ENCODE measurements at places on chromosomes 7 and 10. TPM values are rescaled to one million over a fixed set of nuclear protein-coding genes. Genes with fewer than 3 reads are reported as not detected.

GRCh38 chr7:28458732-28459131 lies 46.4 kb downstream of the CREB5 start:
- no peak overlapping the region for H3K27ac ChIP-seq
- no peak for DNase-seq
- no peak overlapping the region for H3K4me3 ChIP-seq
- H3K4me1 ChIP-seq = no peaks in the 10 kb centered on the region
- peaks cover 14% of the 10 kb centered on the region for H3K27me3 ChIP-seq

Gene NPFFR1
- not detected for total RNA-seq

Gene ZNF777
- 14.9 TPM for total RNA-seq

DNA sequence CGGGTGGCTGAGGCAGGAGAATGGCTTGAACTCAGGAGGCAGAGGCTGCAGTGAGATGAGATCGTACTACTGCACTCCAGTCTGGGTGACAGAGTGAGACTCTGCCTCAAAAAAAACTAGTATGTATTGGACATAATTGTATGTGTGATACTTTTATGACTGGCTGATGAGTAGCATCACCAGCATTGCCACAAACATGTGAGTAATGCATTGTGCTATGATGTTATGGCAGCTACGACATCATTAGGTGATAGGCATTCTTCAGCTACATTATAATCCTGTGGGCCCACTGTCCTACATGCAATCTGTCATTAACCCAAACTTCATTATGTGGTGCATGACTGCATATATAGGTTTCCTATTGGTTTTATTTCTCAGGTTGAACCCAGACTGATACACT lies 352.4 kb downstream of the GALNT17 start:
- no peaks in the 10 kb centered on the region for H3K27me3 ChIP-seq
- H3K4me3 ChIP-seq = no peak overlapping the region
- H3K36me3 ChIP-seq = no peaks in the 10 kb centered on the region
- H3K27ac ChIP-seq = no peak overlapping the region
- no peak for DNase-seq
- no peaks in the 10 kb centered on the region for H3K4me1 ChIP-seq

Gene VGF
- total RNA-seq = 0.22 TPM

DNA sequence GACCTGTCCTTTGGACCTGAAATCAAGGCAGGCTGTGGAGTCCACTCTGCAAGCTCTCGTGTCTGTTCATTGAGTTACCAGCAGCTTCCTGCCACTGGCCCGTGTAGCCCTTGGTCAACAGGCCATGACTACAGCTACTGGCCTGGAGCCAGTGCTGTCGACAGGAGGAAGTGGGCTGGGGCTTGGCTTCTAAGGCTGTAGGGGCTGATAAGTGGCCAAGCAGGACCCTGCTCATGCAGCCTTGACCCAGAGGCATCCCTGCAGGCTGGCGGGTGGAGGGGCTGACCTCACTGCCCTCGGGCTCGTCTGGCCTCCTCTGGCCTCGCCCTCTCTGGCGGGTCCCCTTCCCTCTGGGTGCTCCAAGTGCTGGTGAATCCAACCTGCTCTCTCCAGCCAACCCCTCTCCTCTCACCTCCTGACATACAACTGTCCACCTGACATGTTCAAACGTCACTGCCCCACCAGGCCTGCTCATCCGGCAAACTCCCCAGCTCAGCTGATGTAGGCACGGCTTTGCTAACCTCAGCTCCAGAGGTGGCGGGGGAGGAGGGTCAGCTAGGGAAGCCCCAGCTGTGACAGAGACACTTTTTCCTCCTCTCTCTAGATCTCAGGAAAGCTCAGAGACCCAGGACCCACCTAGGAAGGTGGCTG lies 188.6 kb upstream of the LYZL2 start:
- DNase-seq = no peak
- no peaks in the 10 kb centered on the region for H3K36me3 ChIP-seq
- H3K27ac ChIP-seq = no peak overlapping the region
- H3K4me1 ChIP-seq = peaks cover 9% of the 10 kb centered on the region

- DNase-seq = peak; percentile 28
- peaks cover 48% of the 10 kb centered on the region for H3K4me1 ChIP-seq
- peak overlapping the region; percentile 94 for H3K4me3 ChIP-seq
- H3K27ac ChIP-seq = peak overlapping the region; percentile 92
- H3K36me3 ChIP-seq = peaks cover 40% of the 10 kb centered on the region
These were observed 472 bp downstream of the PDAP1 start for GRCh38 chr7:99407872-99408378.

Gene GIMAP6
- total RNA-seq = 109 TPM

Gene TMUB1
- total RNA-seq = 73.7 TPM

- no peaks in the 10 kb centered on the region for H3K4me1 ChIP-seq
- no peak overlapping the region for H3K27ac ChIP-seq
- H3K36me3 ChIP-seq = no peaks in the 10 kb centered on the region
- H3K27me3 ChIP-seq = no peaks in the 10 kb centered on the region
These were observed 63.2 kb upstream of the FGFR2 start for GRCh38 chr10:121661451-121661851.

Gene MLLT10
- 47.2 TPM for total RNA-seq

DNA sequence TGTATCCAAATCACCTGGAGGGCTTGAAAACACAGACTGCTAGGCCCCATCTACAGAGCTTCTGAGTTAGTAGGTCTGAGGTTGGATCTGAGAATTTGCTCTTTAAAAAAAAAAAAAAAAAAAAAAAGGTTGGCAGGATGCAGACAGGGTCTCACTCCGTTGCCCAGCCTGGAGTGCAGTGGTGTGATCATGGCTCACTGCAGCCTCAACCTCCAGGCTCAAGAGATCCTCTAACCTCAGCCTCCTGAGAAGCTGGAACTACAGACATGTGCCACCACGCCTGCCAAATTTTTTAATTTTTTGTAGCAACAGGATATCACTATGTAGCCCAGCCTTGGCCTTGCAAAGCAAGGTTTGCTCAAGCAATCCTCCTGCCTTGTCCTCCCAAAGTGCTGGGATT lies 8.0 kb downstream of the GDI2 start:
- no peaks in the 10 kb centered on the region for H3K27me3 ChIP-seq
- peaks cover 40% of the 10 kb centered on the region for H3K36me3 ChIP-seq
- no peak overlapping the region for H3K27ac ChIP-seq
- no peak for DNase-seq

DNA sequence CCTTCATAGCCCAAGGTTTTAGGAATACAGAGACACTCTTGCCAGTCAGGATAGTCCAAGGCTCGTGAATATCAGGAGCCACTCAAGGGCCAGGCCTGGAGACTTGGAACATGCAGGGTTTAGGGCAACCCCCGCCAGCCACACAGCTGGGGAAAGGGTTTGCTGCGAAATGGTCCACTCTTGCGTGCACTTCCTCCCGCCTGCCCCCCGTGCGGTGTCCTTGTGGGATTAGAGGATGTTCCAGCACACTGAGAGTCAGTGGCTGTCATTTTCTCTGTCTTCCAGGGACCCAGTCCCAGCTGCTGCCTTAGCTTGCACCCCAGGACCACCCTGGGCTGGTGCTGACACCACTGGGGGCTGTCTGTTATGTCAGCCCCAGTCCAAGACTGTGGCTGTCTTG lies 38.5 kb downstream of the POR start:
- peaks cover 7% of the 10 kb centered on the region for H3K36me3 ChIP-seq
- no peak for DNase-seq
- H3K27ac ChIP-seq = no peak overlapping the region
- no peaks in the 10 kb centered on the region for H3K4me1 ChIP-seq
- no peak overlapping the region for H3K4me3 ChIP-seq
- no peaks in the 10 kb centered on the region for H3K27me3 ChIP-seq

- H3K4me1 ChIP-seq = peaks cover 7% of the 10 kb centered on the region
- no peak overlapping the region for H3K27ac ChIP-seq
- H3K4me3 ChIP-seq = no peak overlapping the region
- no peak for DNase-seq
- H3K36me3 ChIP-seq = no peaks in the 10 kb centered on the region
- peaks cover 88% of the 10 kb centered on the region for H3K27me3 ChIP-seq
These were observed 58.9 kb upstream of the LBX1 start for GRCh38 chr10:101287997-101288635.

Gene ASIC3
- total RNA-seq = 8.3 TPM

GRCh38 chr7:40733578-40733977 lies 598.8 kb downstream of the SUGCT start:
- no peak for DNase-seq
- H3K27ac ChIP-seq = no peak overlapping the region
- peaks cover 3% of the 10 kb centered on the region for H3K27me3 ChIP-seq
- H3K36me3 ChIP-seq = no peaks in the 10 kb centered on the region

DNA sequence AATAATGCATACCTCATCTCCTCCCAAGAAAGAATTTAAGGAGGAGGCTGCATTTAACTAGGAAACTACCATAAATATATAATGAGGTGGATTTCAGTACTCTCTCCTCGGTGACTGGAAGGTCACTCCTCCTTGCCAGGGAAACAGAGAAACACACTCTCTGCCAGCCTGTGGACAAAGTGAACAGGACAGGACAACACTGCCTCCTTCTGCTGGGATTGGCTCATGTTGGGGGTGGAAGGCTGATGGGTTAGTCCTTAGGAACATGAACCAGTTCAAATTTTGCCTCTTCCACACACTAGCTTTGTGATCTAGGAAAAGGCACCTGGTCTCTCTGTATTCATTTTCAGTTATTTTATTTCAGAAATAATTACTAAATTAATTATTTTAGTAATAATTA lies 50.6 kb upstream of the STEAP4 start:
- H3K27ac ChIP-seq = no peak overlapping the region
- H3K36me3 ChIP-seq = no peaks in the 10 kb centered on the region
- no peak overlapping the region for H3K4me3 ChIP-seq
- H3K4me1 ChIP-seq = no peaks in the 10 kb centered on the region
- no peak for DNase-seq

- H3K36me3 ChIP-seq = no peaks in the 10 kb centered on the region
- peaks cover 10% of the 10 kb centered on the region for H3K27me3 ChIP-seq
- no peaks in the 10 kb centered on the region for H3K4me1 ChIP-seq
- no peak overlapping the region for H3K4me3 ChIP-seq
- H3K27ac ChIP-seq = no peak overlapping the region
- DNase-seq = no peak
These were observed 50.6 kb upstream of the CELF2 start for GRCh38 chr10:10967029-10967428.

Gene ZNF679
- total RNA-seq = not detected

Gene OR6B1
- not detected for total RNA-seq

GRCh38 chr7:106621393-106622132 lies 39.4 kb downstream of the CCDC71L start:
- DNase-seq = no peak
- no peak overlapping the region for H3K4me3 ChIP-seq
- no peak overlapping the region for H3K27ac ChIP-seq

Gene GARS1
- total RNA-seq = 165 TPM

Gene FAM25A
- total RNA-seq = not detected

Gene CDNF
- total RNA-seq = 0.85 TPM

- H3K36me3 ChIP-seq = no peaks in the 10 kb centered on the region
- no peaks in the 10 kb centered on the region for H3K27me3 ChIP-seq
- H3K27ac ChIP-seq = no peak overlapping the region
- no peak for DNase-seq
These were observed 188.8 kb downstream of the PARD3 start for GRCh38 chr10:34626158-34626880.

DNA sequence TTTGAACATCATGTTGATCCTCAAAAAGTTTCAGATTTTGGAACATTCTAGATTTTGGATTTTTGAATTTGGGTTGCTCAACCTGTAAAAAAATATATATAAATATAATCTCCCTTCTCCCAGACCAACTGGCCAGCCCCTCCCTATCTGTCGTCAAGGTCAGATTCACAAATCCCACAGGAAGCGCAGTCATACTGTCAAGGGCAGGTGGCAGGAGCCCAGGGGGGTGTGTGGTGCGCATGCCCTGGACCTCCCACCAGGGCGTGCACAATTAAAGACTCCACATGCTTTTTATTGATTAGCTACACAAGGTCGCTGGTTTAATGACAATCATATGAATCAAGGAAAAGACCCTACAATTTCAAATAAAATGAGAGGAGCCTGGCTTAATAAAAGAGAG lies 77.0 kb upstream of the EEPD1 start:
- no peaks in the 10 kb centered on the region for H3K36me3 ChIP-seq
- no peaks in the 10 kb centered on the region for H3K4me1 ChIP-seq
- no peak for DNase-seq

Gene LCOR
- 31.1 TPM for total RNA-seq

- peaks cover 22% of the 10 kb centered on the region for H3K4me1 ChIP-seq
- H3K4me3 ChIP-seq = peak within 1 kb of the TSS; percentile 32
- H3K27ac ChIP-seq = peak within 1 kb of the TSS; percentile 7
- H3K27me3 ChIP-seq = peaks cover 27% of the 10 kb centered on the region
- peaks cover 4% of the 10 kb centered on the region for H3K36me3 ChIP-seq
These were observed at the start of gene ZNF853 for GRCh38 chr7:6614953-6615722. ZNF853 (plus strand) TSS chr7:6615610; CDS start chr7:6616175, 565 bp downstream.

GRCh38 chr7:24438232-24438631 lies 135.0 kb upstream of the PALS2 start:
- peaks cover 19% of the 10 kb centered on the region for H3K4me1 ChIP-seq
- peaks cover 2% of the 10 kb centered on the region for H3K27me3 ChIP-seq
- peaks cover 2% of the 10 kb centered on the region for H3K36me3 ChIP-seq
- no peak for DNase-seq
- no peak overlapping the region for H3K27ac ChIP-seq

Gene RGR
- total RNA-seq = not detected

DNA sequence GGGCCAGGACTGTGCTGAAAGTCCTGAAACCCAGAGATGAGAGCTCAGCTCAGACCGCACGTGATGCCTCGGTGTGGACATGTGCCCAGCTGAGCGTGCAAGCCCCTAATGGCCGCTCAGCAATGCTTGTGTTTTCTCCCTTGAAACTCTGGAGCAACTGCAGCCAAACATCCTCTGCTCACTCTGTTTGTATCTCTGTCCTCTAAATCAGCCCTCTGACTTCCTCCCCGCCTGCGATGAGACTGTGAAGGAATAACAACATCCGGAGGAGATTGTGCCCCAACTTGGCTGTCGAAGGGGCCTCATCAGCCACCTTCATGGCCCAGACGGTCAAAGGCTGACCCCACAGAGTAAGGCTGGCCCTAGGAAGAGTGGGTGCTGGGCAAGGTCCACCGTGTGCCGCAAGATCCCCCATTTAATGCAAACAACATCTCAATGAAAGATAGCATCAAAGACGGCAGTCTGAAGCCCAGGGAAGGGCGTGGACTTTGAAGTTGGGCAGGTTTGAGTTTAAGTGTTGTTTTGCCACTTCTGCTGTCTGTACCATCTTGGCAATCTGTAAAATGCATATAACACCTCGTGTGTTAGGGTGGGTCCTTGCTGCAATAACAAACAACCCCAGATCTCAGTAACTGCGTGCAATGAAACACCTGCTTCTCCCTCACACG lies 39.9 kb downstream of the CALML3 start:
- H3K27me3 ChIP-seq = peaks cover 8% of the 10 kb centered on the region
- H3K4me3 ChIP-seq = peak overlapping the region; percentile 70
- peak; percentile 55 for DNase-seq
- peak overlapping the region; percentile 100 for H3K27ac ChIP-seq
- H3K36me3 ChIP-seq = peaks cover 7% of the 10 kb centered on the region

Gene LIPK
- not detected for total RNA-seq

Data from activated CD4-positive, alpha-beta T cell treated with anti-CD3 and anti-CD28 coated beads, Interleukin-2, amount 10 ng/mL, durations not matched to agents 7 days and 5 days (primary cell).